D721Med (cell line): ENCODE measurements at places on chromosomes 4 and X.

DNA sequence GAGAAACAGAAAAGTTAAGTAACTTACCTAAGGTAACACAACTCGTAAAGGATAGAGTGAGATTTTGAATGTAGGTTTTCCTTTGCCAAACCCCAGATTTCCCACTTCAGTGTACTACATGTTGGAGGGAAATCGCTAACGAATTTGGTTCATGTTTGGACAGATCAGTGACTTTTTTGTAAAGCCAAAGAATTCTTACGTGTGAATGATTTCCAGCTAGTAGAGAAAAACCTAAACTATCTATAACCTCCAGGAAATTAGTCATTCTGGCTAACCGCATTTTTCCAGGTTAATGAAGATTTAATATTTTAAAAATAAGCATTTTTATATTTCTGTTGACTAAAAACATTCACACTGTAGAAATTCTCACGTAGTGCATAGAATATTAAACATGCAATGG is 7.2 kb downstream of the TENM3 start:
- no peak for DNase-seq

DNA sequence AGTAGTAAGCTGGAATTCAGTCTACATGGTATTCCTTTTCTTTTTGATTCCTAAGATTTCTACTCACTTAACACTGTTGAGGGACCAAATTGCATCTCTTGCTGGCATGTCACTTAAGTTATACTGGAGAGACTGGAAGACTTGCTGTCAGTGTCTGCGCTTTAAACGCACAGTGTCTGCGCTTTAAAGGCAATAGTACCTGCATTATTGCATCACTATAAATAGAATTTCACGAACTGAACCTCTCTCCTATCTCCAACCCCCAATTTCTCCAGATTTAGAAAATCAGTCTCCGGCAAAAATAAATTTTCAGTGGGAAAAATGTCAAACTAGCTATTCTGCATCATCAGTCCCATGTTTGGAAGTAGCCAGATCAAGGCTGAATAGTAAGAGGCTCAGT is 21.2 kb downstream of the SMAD1 start:
- no peak for DNase-seq

DNA sequence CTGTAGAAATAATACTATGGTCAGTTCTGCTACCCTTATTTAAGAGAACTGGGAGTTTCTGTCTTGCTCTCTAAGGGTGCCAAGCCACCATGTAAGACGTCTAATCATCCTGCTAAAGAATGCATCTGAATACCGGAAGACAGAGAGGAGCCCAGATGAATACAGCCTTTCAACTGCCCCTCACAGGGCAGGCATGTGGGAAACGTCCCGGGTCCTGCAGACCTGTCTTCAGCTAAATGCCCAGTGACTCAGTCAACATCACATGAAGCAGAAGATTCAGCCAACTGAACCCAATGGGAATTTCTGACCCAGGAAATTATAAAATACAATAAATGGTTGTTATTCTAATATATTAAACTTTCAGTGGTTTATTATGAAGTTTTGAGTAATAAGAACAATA is 2141.0 kb upstream of the AGA start:
- DNase-seq: no peak

DNA sequence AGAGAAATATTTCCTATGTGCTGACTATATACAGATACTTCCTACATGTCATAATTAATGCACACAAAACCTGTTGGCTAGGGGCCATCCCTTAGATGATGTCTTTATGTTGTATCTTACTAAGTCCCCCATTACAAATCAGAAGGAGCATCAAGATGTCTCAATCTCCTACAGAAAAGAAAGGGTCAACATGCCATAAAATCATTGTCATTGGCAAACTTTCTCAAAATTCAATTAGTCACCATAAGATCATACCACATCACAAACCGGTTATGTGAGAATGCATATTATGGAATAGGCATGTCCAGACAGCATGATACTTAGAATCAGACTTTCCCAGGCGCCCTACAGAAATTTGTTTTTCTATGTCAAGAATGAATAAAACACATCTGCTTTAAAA is 175.2 kb upstream of the TET2 start:
- DNase-seq: no peak

- DNase-seq: no peak
Measured at GRCh38 chr4:182065255-182065654, 177.9 kb upstream of the TENM3 start.

GRCh38 chr4:133152831-133153481 is 3.9 kb downstream of the PCDH10 start:
- no peak for DNase-seq

DNA sequence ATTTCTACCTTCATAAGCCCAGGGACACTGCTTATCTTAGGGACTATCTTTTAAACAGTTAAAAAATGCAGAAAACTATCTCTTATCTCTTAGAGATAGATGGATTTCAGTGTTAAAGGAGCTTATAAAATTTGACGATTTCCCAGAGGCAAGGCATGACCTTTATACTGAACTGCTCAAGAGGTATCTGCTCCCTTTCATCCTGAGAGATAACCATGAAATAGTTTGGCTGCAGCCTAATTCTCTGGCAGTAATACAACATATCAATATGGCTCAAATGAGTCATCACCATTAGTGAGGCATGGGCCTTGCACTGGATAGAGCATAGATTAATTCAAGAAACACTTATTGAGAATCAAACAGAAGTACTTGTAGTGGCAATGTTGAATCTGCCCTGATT is 348.2 kb upstream of the GRIA3 start:
- no peak for DNase-seq

GRCh38 chr4:55318175-55319129 is 27.6 kb upstream of the SRD5A3 start:
- no peak for DNase-seq

DNA sequence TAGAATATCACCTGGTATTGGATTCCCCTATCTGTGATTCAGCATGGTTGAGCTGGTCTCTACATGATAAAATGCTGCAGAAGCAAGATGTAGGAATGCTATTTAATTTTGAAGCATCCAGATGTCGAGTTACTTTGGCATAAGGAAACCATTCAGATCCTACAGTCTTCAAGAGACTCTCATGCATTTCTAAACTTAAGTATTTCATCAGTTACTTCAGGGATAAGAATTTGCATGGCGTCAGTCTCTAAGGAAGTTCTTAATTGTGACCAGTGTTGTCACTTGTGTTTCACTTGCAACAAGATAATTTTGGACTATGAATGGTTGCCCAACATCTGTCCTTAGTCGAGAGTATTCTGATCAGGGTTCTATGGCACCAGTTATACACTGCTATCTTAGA is 192.4 kb downstream of the CCNG2 start:
- DNase-seq: no peak

- DNase-seq: no peak
Measured at GRCh38 chr4:113467581-113467980, 294.0 kb downstream of the CAMK2D start.

DNA sequence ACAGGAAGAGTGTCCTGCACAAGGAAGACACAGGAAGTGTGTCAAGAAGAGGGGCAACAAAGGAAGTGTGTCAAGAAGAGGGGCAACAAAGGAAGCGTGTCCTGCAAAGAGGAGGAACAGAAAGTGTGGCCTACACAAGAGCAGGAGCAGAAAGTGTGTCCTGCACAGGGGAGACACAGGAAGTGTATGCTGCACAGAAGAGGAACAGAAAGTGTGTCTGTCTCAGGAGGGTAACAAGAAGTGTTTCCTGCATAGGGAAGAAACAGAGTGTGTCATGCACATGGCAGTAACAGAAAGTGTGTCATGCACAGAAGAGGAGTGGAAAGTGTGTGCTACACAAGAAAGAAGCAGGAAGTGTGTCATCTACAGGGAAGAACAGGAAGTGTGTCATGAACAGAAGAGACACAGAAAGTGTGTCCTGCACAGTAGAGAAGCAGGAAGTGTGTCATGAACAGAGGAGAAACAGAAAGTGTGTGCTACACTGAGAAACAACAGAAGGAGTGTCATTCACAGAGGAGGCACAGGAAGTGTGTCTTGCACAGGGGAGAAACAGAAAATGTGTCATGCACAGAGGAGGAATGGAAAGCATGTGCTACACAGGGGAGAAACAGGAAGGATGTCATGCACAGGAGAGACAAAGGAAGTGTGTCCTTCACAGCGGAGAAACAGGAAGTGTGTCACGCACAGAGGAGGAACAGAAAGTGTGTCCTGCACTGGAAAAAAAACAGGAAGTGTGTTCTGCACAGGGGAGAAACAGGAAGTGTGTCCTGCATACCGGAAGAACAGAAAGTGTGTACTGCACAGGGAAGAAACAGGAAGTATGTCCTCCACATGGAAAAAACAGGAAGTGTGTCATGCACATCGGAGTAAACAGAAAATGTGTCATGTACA is 526.4 kb upstream of the PRKX start:
- no peak for DNase-seq

- no peak for DNase-seq
Measured at GRCh38 chrX:39930786-39931528, 166.8 kb downstream of the BCOR start.

DNA sequence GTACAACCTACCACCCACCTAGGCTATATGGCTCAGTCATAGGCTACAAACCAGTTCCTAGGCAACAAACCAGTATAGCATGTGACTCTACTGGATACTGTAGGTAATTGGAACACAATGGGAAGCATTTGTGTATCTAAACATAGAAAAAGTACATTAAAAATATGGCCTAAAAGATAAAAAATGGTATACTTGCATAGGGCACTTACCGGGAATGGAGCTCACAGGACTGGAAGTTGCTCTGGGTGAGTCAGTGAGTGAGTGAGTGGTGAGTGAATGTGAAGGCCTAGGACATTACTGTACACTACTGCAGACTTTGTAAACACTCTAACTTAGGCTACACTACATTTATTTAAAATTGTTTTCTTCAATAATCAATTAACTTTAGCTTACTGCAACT is 139.2 kb upstream of the RBPJ start:
- DNase-seq: no peak
